ENCODE measurements at places on chromosomes 11 and 22.

GRCh38 chr11:33867561-33867960, 24.3 kb downstream of the LMO2 start:
- no peak for DNase-seq

- no peak for DNase-seq
These were observed 137.0 kb downstream of the ATG16L2 start for GRCh38 chr11:72951193-72951592.

- no peak for DNase-seq
These were observed 16.8 kb downstream of the PTPN5 start for GRCh38 chr11:18774801-18775200.

- no peak for DNase-seq
These were observed 418.5 kb downstream of the MIAT start for GRCh38 chr22:27075891-27076290.

DNA sequence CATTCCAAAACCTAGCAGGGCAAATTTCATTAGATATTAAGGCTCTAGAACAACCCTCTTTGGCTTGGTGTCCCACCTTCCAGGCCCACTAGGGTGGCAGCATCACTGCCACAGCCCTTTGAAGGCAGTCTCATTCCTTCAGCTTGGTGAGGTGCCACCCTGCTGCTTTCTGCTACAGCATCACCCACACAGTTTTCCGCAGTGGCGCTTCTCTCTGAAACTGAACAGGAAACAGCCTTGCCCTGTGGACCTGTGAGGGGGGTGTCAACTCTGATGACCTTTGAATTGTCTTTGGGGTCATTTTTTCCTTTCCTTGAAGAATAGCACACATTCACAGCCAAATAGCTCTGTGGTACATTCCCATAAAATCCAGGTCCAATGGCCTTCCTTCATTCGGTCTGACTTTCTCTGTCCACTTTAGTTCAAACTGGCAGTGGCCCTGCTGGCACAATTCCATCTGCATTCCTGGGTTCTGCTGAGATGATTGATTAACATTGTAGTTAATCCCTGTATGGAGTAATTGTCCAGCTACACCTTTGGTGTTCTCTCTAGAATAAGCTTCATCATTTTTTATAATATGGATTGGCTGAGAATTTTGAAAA, 251.9 kb upstream of the FAT3 start:
- no peak for DNase-seq

DNA sequence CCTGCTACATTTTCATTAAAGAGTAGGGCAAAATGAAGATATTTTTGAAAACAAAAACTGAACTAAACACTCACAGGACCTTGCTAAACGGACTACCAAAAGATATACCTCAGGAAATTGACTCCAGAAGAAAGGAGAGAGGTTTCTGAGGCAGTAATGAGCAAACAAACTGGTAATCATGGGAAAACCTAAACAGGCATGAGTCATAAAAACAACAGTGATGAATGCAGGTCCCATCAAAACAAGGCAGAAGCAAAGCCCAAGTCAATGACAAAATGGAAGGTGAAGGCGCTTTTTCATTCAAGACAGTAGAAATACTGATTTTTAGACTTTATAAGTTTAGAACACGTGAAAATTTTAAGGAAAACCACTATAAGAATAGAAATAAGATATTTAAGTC, 104.5 kb downstream of the EFCAB6 start:
- DNase-seq: no peak

DNA sequence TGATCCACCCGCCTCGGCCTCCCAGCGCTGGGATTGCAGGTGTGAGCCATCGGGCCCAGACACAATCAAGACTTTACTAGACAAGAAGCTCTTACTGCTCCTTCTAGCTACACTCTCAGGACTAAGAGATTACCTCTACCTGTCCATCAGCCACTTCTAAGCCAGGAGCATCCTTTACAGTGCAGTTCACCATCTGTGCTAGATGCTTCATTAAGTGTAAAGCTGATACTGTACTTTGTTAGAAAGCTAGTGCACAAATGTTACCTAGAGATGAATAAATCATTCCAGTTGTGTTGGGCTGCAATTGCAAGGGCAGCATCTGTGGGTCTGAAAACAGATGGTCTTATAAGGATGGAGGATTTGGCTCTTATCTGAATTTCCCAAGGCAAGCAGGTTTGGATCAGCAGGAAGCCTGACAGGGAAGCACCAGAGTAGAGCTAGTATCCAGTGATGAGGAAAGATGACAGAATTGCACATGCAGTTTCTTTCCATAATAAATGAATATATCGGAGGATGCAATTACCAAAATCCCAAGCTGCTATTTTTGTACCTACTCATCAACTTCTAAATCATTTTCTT, 58.3 kb downstream of the FAM168A start:
- DNase-seq: no peak

- no peak for DNase-seq
These were observed 10.0 kb downstream of the LMO2 start for GRCh38 chr11:33881651-33882503.

GRCh38 chr11:99683933-99684332, 663.2 kb downstream of the CNTN5 start:
- DNase-seq: no peak

- DNase-seq: no peak
These were observed at the start of gene IL18 for GRCh38 chr11:112163875-112164685. Gene IL18 (minus strand): TSS chr11:112164094. CDS start chr11:112155053, 9,041 bp downstream.

- no peak for DNase-seq
These were observed 16.8 kb downstream of the PRDM11 start for GRCh38 chr11:45162916-45163879.

- DNase-seq: no peak
These were observed 9.3 kb upstream of the MIAT start for GRCh38 chr22:26648011-26648497.

DNA sequence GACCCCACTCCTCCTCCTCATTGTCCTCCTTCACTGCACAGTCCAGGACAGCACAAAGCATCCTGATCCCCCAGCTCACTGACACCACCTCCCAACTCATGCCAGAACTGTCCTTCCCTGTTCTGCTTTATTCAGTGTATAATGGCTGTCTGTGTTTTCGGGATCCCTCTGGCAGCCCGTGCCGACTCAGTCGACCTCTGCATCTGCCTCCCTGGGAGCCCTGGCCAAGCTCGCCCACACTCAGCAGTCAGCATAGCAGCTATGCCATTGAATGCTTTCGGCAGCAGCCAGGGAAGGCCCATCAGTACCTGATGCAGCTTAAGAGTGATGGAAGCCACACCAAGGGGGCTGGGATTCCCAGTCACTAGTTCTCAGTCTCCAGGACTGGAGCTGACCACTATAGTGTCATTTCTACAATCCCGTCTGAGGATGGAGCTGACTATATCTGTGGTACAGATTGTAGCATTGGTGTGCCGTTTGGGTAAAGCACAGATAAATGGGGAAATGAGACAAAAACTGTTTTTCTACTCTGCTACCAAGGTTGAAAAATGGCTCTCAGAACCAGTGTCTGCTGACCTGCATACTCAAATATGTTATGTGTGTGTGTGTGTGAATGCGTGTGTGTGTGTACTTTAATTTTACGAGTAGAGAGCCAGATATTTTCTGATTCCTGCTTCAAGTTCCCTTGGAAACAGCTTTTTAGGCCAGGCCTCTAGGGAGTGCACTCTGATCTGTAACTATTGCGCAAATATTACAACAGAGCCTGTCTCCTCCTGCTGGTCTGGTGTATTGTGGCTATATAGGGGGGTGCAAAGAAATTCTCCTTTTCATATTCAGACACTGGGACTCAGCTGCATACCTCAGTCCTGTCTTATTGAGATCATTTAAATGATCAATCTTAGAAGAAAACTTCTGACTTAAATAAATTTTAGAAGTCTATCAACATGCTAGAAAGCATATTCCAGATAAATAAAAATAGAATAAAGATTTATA, 78.8 kb upstream of the TOP3B start:
- no peak for DNase-seq

GRCh38 chr11:65242389-65242788, 19.4 kb upstream of the POLA2 start:
- DNase-seq: no peak

All from caudate nucleus (tissue), 63 donors.